ENCODE measurements at places on chromosomes 13 and 19.

DNA sequence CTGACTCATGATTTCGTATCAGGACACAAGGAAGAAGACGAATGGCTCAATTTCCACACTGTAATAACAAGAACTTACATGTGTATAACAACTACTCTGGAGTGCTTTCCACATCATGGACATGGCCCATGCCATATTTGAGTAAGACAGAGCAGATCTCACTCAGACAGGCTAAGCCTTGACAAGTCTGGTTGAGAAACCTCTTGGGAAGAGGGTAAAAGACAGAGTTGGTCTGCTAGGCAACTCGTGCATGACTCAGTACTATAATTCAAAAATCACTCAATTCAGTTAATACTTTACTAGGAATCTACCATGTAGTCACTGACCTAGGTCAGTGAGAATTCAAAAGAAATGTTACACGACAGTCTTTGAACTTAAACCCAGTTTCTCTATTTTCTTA is 5.7 kb upstream of the THSD1 start:
- DNase-seq = no peak

DNA sequence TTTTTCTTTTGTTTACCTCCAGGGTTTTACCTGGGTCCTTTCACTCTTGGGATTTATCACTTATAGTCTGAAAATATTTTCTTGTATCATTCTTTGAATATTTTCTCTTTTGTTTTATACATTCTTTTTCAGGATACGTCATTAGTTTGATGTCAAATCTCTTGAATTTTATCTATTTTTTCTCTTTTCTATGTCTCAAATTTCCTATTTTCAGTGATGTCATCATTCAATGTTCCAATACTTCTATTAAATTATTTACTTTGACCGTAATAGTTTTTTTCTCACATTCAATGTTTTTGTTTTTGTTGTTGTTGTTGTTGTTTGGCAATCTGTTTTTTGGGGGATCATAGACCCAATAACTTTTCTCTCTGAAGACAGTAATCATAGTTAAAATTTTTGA is 83.5 kb downstream of the PRR20E start:
- DNase-seq = no peak

DNA sequence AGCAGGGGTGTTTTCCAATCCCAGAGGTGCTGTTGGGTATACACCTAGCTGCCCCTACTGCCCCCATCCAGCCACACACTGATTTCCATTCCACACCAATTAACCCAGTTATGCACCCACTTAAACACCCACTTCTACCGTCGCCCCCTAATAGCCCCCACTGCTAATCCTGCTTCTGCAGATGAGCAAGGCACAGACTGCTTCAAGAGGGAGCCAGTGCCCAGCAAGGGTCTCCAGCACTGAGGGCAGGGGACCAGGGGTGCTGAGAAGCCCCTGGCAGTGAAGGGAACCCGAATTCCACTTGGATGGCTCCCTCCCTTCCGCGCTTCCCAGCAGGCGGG is 1.2 kb downstream of the FXYD7 start:
- no peak for DNase-seq

DNA sequence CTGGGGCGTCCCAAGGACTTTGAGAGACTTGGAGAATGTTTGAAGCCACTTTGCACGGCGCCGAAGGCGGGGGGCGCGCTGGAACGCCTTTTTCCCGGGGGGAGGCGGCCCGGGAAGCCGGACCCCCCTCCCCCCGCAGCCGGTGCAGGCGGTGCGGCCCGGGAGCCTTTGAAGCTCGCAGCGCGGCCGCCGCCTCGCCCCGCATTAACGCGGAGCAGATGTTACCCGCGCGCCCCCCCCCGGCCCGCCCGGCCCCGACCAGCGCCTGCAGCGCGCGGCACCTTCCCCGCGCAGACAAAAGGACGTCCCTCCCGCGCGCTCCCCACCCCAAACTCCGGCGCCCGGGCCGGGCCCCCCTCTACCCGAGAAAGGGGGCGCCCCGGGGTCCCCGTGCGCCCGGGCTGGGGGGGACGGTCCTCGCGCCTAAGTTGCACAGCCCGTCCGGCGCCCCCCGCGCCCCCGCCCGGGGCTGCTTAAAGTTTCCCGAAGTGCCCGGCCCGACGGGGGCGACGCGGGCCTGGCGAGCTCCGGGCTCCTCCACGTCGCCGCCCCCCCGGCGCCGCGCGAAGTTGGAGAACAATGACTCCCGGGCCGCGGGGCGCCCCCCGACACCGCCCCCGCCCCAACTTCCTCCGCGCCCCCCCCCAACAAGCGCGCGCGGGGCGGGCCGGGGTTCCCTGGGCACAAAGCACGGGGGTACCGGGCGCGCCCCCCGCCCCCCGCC is 685 bp downstream of the TCF3 start:
- DNase-seq = no peak

- DNase-seq = no peak
Measured at GRCh38 chr19:17606590-17607185, 51.2 kb downstream of the COLGALT1 start.

DNA sequence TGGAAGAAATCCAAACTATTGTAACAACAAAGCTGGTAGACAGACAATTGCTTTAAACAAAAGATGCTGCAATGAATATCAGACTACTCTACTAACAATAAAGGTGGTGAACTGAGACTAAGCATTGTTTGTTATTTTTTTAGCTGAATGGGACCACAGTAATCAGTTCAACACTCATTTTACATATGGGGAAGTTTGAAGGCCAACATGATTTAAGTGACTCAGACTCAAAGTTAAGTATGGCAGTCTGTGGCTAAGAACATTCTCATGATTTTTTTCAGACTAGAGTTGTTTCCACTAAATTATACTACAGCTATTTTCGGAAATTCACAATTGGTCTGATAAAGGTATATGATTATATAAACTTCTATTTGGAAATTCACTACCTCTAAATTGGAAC is 10.4 kb downstream of the EXOSC8 start:
- no peak for DNase-seq

- DNase-seq = no peak
Measured at GRCh38 chr19:3121821-3122511, 13.9 kb upstream of the GNA15 start.

- no peak for DNase-seq
Measured at GRCh38 chr19:7337380-7338194, 11.2 kb upstream of the ARHGEF18 start.

All from Panc1 (cell line).